ENCODE measurements at places on chromosomes 5 and 9. TPM values are rescaled to one million over a fixed set of nuclear protein-coding genes. Genes with fewer than 3 reads are reported as not detected.
A peak's percentile ranks its signal among the peaks of the same experiment; 100 is the strongest.

Gene ADAMTS2
- 27.5 TPM for total RNA-seq

Gene TXNDC8
- not detected for total RNA-seq

Gene PPP3R2
- not detected for total RNA-seq

Gene FBP1
- 423 TPM for total RNA-seq

Gene NUTM2F
- total RNA-seq: not detected

Gene TAF9
- total RNA-seq: 25.9 TPM

Gene NOTCH1
- total RNA-seq: 71.6 TPM

Gene DAB2
- 177 TPM for total RNA-seq

Gene HTR4
- total RNA-seq: 0.09 TPM

Gene TAF11L14
- total RNA-seq: not detected

Gene ZNF483
- 8.2 TPM for total RNA-seq

GRCh38 chr5:39014561-39014960 lies 59.6 kb downstream of the RICTOR start:
- peaks cover 5% of the 10 kb centered on the region for H3K36me3 ChIP-seq
- no peak overlapping the region for H3K4me3 ChIP-seq
- H3K27ac ChIP-seq: no peak overlapping the region

- H3K27me3 ChIP-seq: no peaks in the 10 kb centered on the region
- no peak overlapping the region for H3K4me3 ChIP-seq
- no peaks in the 10 kb centered on the region for H3K36me3 ChIP-seq
- no peak overlapping the region for H3K27ac ChIP-seq
- H3K4me1 ChIP-seq: peaks cover 13% of the 10 kb centered on the region
These were observed 3.9 kb upstream of the ALDH1B1 start for GRCh38 chr9:38388283-38389223.

- H3K4me1 ChIP-seq: no peaks in the 10 kb centered on the region
- H3K27ac ChIP-seq: no peak overlapping the region
- DNase-seq: no peak
- no peaks in the 10 kb centered on the region for H3K27me3 ChIP-seq
These were observed 151.5 kb upstream of the SMC2 start for GRCh38 chr9:103942651-103943050.

DNA sequence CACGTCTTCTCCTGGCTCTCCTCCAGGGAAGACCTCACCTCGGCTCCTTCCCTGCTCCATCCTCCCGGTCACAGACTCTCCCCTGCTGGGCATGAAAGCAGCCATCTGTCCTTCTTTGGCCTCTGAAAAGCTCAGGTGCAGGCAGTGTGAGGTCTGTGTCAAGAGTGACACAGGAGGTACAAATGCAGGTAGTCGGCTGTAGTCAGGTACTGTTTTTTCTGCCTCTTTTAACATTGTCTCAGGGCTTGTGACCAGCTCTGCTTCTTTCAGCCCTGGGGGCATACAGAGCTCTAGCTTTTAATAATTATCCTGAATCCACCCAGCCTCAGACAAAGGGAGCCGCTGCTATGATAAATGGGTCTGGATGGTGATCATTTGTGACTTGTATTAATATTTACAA lies 46.4 kb downstream of the C5orf15 start:
- DNase-seq: no peak
- no peak overlapping the region for H3K4me3 ChIP-seq
- no peaks in the 10 kb centered on the region for H3K4me1 ChIP-seq
- H3K27ac ChIP-seq: no peak overlapping the region
- H3K27me3 ChIP-seq: no peaks in the 10 kb centered on the region
- no peaks in the 10 kb centered on the region for H3K36me3 ChIP-seq

DNA sequence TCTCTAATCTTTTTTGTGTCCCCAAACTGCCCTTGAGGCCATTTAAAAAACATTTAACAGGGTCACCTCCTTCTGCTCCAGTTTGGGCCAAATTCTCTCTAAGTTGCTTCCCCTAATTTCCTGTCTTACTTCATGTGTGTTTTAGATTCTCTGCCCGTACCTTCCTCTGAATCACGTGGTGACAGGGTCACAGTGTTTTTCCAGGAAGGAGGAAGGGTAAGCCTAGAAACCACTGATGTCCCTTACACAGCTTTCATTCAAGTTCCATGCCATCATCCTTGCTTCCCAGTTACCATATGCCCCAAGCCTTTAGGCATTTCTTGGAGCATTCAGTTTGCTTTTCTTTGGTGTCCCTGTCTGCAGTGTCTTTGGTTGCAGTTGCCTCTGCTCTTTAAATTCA lies 42.4 kb upstream of the MACIR start:
- no peak overlapping the region for H3K27ac ChIP-seq
- no peak for DNase-seq
- no peaks in the 10 kb centered on the region for H3K36me3 ChIP-seq
- H3K27me3 ChIP-seq: no peaks in the 10 kb centered on the region
- no peak overlapping the region for H3K4me3 ChIP-seq

GRCh38 chr9:93268551-93269314 lies 84.8 kb downstream of the WNK2 start:
- no peaks in the 10 kb centered on the region for H3K4me1 ChIP-seq
- no peak overlapping the region for H3K27ac ChIP-seq
- no peak overlapping the region for H3K4me3 ChIP-seq
- DNase-seq: no peak
- H3K27me3 ChIP-seq: no peaks in the 10 kb centered on the region

DNA sequence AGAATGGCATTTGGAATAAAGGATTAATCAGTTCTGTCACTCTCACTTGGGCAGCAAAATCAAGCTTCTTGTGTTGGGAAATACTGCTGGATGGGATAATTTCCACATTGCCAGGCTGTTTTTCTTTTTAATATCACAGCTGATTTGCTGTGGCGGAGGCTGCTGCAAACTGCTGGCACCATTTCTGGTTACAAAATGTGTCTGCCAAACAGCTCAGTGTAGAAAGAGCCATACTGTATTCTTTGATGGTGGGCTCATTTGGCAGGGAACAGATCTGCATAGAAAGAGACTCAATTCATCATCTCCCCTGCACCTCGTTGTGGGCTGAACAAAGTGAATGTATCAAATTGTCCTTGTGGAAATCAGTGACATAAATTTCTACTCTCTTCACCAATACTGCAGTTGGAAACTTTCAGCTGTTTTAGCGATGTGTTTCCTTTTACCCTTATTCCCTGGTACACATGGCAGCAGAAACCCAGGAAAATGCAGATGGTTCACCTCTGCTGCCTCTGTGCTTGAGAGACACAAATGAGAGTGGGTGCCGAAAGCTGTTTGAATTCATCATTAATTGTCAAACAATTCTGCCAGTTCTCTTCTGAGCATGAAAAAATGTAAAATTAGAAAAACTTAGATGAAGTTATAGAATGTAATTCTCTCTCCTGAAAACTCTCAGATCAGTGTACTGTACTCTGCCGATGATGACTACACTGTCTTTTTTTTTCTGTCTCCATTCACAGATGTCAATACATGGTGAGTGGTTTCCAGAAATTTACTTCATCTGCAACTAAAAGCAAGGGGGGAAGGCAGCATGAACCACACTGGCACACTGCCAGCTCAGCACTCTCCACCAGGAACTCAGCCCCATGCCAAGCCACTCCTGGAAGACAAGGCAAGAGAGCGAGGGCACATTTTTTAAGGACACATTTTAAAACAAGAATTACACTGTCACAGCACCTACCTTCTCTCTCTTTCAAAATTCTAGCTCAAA lies 75.0 kb downstream of the HMHB1 start:
- no peaks in the 10 kb centered on the region for H3K27me3 ChIP-seq
- no peak overlapping the region for H3K27ac ChIP-seq
- DNase-seq: peak; percentile 38
- no peaks in the 10 kb centered on the region for H3K4me1 ChIP-seq

DNA sequence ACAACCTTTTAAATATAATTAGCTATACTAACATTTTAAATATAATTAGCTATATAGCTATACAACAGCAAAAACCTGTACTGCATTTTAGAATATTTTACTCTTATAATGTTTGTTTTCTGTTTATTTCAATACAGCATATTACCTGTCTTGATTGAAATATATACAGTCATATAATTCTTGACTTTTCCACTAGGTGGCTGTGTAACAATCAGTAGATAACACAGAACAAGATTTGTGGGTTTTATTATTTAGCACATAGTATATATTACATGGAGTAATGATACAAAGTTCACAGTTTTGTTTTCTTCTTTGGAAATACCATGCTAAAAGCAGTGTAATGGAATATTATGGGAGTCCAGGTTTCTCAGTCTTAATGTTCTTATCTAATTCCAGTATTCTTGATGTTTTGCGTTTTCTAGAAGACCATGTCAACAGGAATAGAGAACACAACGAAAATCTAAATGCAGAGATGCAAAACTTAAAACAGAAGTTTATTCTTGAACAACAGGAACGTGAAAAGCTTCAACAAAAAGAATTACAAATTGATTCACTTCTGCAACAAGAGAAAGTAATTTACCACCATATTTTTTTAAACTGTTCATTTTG lies 13.3 kb downstream of the HMMR start:
- H3K4me1 ChIP-seq: no peaks in the 10 kb centered on the region
- H3K27me3 ChIP-seq: no peaks in the 10 kb centered on the region
- no peak overlapping the region for H3K4me3 ChIP-seq
- no peaks in the 10 kb centered on the region for H3K36me3 ChIP-seq

- H3K27me3 ChIP-seq: no peaks in the 10 kb centered on the region
- H3K36me3 ChIP-seq: no peaks in the 10 kb centered on the region
- H3K4me1 ChIP-seq: peaks cover 27% of the 10 kb centered on the region
- DNase-seq: no peak
- no peak overlapping the region for H3K27ac ChIP-seq
- H3K4me3 ChIP-seq: no peak overlapping the region
These were observed 11.4 kb downstream of the PHF2 start for GRCh38 chr9:93587651-93588347.

GRCh38 chr5:155343468-155343867 lies 329.9 kb downstream of the KIF4B start:
- no peak for DNase-seq
- H3K4me1 ChIP-seq: no peaks in the 10 kb centered on the region
- no peak overlapping the region for H3K4me3 ChIP-seq

DNA sequence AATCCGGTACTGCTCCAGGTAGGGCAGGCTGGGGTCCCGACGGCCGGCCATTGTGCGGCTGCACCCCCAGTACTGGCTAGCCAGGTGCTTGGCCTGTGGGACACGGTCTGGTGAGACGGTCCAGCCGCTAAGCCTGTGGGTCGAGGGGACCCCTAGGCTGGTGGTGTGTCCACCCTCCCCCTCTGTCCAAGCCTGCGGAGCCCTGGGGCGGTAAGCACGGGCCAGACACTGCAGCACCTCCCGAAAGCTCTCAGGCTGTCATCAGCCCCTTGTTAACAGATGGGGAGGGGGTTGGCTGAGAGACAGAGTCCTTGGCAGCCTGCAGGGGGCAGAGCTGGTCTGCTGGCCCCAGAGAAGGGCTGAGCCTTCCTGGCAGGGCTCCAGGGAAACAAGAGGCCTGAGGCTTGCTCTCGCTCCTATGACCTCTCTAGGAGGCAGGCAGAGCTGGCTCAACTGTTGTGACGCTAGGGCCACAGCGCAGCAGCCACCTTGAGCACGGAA lies 11.8 kb upstream of the MRNIP start:
- H3K4me3 ChIP-seq: no peak overlapping the region
- H3K27me3 ChIP-seq: no peaks in the 10 kb centered on the region
- DNase-seq: no peak

- no peak for DNase-seq
- no peaks in the 10 kb centered on the region for H3K4me1 ChIP-seq
- H3K36me3 ChIP-seq: no peaks in the 10 kb centered on the region
These were observed 182.2 kb upstream of the TNC start for GRCh38 chr9:115300116-115300515.

DNA sequence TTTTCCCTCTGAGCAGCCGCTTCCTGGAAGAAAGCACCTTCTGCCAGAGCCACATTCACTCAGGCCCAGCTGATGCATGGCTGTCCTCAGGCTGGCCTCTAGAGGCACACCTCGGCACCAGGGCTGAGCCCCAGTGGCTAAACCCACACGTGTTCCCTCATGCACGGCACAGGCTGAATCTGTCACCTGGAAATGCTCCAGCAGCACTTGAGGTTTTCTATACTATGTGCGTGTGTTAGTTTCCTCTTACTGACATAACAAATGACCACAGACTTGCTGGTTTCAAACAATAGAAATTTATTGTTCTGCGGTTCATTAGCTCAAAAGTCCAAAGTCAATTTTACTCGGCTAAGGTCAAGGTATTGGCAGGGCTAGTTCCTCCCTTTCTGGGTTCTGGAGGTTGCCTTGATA lies 141.4 kb downstream of the LRRC70 start:
- no peaks in the 10 kb centered on the region for H3K27me3 ChIP-seq
- no peaks in the 10 kb centered on the region for H3K36me3 ChIP-seq
- no peak overlapping the region for H3K4me3 ChIP-seq
- H3K4me1 ChIP-seq: no peaks in the 10 kb centered on the region
- H3K27ac ChIP-seq: no peak overlapping the region

DNA sequence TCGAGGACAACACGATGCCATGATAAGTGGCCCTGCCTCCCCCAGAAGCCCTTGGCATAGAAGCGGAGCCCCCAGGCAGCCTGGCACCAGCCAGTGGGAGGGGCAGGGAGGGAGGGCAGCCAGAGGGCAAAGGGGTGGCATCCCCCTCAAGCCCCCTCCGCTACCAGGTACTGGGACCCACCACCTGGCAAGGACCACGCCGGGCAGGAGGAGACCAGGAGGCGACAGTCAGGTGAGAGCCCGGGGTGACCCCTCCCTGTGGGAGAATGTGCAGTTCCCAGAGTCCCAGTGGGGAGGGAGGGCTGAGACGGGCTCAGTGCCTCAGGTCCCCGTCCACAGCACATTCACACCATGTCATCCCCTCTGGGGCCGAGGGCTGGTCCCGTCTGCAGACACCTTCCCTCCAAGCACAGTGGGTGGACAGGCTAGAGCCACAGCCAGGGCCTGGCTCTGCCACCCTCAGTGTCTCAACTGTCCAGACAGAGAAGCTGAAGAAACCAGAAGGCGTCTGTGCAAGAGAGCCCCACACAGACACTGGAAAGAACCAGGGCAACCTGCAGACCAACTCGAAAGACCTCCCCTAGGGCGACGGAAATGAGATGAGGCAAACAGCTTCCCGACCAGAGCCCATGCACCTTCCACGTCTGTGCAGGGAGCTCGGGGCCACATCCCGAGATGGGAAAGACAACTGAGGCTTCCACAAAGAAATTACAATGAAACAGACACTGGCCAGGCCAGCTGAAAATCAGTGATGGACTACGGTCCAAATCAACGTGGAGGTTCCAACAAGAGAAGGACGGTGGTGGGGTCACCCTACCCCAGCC lies 11.1 kb downstream of the BRD3 start:
- peaks cover 3% of the 10 kb centered on the region for H3K36me3 ChIP-seq
- no peaks in the 10 kb centered on the region for H3K27me3 ChIP-seq
- peaks cover 63% of the 10 kb centered on the region for H3K4me1 ChIP-seq

GRCh38 chr9:103991001-103991400 lies 103.1 kb upstream of the SMC2 start:
- H3K27ac ChIP-seq: no peak overlapping the region
- no peaks in the 10 kb centered on the region for H3K27me3 ChIP-seq
- H3K4me1 ChIP-seq: no peaks in the 10 kb centered on the region
- DNase-seq: no peak
